ENCODE measurements at places on chromosomes 5 and 9.
A peak's percentile ranks its signal among the peaks of the same experiment; 100 is the strongest.

GRCh38 chr5:145237843-145238242 lies 597.3 kb downstream of the PRELID2 start:
- DNase-seq: no peak

GRCh38 chr9:121013911-121014310 lies 36.2 kb downstream of the C5 start:
- DNase-seq: no peak

DNA sequence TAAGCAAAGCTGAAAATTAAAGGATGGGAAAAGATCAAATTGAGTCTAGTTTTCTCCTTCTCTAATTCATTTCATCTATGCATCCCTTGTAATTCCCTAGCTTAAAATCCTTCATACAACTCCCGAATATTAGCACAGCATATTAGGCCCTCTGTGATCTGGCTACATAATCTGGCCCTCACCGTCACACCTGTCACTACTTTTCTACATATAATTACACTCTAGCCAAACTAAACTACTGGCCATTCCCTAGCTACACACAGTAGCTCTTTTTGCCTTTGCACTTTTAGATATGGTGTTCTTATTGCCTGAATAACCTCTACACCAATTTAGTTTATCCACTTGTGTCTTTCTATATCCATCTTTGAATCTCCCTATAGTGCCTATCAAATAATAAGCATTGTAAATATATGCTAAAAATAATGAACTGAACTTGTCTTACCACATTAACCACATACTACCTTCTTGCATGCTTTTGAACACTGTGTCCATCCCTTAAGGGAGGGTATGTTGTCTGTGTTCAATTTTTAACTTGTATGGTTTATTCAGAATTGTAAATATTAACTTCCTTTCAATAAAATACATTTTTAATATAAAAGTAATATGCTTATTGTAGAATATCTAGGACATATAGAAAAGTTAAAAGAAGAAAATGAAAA lies 15.9 kb downstream of the RANBP6 start:
- no peak for DNase-seq

DNA sequence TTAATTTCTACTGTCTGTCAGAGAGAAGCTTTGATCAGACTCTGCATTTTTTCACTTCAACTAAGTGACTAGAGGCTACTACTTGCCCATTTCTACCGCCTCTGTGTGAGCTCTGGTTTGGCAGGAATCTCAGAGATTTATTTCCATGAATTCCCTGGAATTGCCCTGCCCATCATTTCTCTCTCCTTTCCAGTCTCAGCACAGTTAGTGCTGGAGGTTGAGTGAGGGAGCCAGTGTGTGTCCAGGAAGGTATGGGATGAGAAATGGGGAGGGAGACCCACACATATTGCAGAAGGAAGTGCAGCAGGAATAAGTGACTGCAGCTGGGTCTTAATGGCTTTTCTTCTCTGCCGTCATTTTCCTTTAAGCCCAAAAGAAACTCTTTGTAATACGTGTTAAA lies 443.1 kb upstream of the ZNF462 start:
- no peak for DNase-seq

DNA sequence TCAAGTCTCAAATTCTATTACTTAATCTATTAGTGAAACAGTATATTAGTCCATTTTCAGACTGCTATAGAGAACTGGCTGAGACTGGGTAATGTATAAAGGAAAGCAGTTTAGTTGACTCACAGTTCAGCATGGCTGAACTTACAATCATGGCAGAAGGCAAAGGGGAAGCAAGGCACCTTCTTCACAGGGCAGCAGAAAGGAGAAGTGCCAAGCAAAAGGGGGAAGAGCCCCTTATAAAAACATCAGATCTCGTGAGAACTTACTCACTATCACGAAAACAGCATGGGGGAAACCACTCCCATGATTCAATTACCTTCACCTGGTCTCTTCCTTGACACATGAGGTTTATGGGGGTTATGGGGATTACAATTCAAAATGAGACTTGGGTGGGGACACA lies 67.9 kb upstream of the CHSY3 start:
- DNase-seq: no peak

- no peak for DNase-seq
Measured at GRCh38 chr9:127308652-127309434, 44.3 kb downstream of the GARNL3 start.

GRCh38 chr5:179259731-179260323 lies 85.4 kb downstream of the ADAMTS2 start:
- no peak for DNase-seq

GRCh38 chr9:98108531-98109031 lies 10.4 kb downstream of the TRIM14 start:
- no peak for DNase-seq

GRCh38 chr9:133539991-133540697 lies 5.6 kb downstream of the ADAMTSL2 start:
- DNase-seq: no peak

- no peak for DNase-seq
Measured at GRCh38 chr9:136740069-136740468, 2.7 kb downstream of the LCN10 start.

- DNase-seq: peak; percentile 81
Measured at GRCh38 chr5:78509884-78510769, 138.4 kb downstream of the LHFPL2 start.

DNA sequence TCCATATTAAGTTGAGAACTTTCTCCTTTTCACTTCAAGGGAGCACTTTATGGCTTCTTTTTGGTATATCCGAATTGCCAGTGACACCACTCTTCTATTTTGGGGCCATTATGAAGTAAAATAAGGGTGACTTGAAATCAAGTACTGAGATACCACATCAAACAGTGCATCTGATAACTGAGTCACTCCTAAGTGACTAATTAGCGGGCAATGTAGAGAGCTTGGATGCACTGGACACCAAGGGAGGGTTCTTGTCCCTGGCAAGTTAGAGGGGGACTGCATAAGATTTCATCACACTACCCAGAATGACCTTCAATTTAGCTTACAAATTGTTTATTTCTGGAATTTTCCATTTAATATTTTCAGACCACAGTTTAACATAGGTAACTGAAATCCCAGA lies 813.9 kb upstream of the CDH10 start:
- DNase-seq: no peak

- DNase-seq: no peak
Measured at GRCh38 chr9:109883623-109884022, 103.6 kb downstream of the PALM2AKAP2 start.

GRCh38 chr9:95820074-95820473 lies 55.4 kb upstream of the ERCC6L2 start:
- no peak for DNase-seq

DNA sequence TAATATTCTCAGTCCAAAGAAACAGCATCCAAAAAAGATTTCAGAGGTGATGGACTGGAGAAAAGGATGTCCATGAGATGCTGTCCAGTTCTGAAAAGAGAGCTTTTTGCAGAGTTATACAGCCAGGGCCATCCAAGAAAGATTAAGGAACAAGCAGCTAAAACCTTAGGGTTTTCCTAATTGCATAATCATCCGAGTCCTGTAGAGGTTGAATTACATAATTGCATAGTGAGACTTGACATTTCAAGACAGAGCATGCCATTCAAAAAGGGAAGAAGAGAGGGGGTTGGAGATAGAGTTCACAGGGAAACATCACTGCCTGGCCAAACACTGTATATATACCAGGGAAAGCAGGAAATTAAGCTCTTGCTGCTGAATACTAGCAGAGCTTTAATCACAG lies 1729.2 kb upstream of the WWC1 start:
- DNase-seq: no peak

DNA sequence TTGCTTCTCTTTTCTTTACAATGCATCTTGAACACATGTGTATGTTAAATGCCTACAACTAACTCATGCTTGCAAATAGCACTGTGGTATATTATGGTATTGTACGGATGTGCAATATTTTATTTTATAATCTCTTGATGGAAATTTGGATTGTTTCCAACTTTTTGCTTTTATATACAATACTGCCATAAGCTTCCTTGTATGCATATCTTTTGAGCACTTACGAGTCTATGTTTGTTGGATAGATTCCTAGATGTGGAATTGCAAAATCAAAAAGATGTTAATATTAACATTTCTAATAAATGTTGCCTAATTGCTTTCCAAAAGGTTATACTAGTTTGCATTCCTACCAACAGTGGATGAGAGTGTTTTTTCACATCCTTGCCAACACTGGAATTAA lies 3.4 kb upstream of the GALNT12 start:
- DNase-seq: no peak

GRCh38 chr5:57303985-57304384 lies 130.1 kb downstream of the GPBP1 start:
- DNase-seq: no peak

DNA sequence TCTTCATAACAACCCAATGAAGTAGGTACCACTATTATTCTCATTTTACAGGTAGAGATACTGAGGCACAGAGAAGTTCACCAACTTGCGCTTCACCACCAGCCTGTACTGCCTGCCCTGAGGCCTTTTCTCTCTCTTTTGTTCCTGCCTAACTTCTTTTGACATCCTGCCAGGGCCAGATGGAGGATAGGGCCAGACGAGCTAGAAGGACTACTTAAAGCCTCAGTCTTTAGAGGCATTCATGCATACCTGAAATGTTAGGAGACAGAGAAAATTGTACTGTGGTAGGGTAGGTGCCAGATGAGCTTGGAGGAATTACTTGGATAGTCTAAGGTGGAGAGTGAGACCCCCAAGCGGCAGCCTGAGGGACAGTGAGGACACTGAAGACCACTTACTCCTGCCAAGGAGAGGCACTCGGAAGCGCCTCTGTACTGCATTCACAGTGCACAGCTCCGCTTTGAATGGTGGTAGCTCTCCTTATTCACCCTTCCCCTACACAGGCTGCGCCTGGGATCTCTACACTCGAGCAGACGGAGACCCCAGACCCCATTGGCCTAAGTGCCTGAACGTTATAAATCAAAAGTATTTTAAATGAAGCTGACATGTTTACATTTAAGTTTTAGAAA lies 6.2 kb upstream of the ORM1 start:
- DNase-seq: peak; percentile 22

DNA sequence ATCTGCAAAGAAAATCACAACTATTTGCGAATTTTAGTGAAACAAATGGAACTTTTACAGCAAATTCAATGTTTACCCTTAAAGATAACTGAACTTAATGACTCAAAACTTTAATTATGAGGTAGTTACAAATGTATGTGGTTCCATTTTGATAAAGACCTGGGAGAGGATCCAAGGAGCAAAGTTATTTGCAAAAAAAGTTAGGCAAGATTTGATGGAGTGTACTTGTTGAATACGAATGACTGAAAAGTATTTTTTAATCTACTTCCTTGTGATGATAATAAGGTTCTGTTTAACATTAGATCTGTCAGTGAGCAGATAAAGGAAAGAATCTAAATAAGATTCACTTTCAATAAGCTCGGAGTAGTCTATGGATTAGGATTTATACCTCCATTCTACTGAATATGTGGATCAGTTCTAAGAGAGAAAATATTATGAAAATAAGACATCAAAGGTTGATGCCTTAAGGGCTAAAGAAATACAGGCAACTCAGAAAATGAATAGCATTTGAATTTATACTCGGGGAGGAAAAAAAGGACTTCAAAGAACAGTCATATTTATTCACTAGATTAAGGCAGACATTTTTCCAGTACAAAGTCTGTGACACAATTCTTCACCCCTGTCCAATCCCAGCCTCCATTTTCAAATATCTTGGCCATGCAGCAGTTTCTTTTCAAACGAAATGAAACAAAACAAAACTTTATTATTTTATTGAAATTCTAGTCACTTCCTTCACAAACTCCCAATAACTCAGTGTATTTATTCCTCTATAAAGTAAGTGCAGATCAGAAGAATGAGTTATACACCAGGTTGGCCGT lies 199.8 kb downstream of the PDE4D start:
- DNase-seq: no peak

DNA sequence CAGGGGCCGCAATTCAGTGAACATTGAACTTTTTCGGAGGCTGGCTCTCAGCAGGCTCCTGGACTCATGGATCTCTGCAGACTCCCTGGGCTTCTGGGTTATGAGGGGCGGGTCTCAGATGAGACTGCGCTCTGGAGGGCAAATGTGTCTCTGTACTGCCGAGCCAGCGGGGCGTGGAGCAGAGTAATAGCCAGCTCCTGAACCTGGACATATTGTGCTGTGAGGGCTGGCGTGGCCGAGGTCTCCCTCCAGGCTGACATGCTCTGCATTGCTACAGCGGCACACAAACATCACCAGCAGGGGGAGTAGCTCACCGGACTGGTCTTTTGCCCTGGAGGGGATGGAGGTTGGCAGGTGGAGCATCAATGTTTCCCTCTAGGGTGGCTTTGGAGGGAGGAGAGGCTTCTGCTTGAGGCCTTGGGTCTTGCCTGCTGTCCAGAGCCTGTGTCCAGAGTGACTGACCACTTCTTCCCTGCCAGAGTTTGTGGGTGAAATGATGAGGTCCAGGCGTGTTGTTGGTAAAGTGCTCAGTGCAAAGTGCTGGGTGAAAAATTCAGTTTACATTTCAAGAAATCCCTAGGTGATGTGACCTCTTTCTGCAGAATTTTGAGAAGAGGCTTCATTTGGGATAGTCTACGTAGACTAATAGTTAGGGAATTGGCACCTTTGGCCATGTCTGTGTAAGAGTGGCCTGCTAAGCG lies 10.9 kb upstream of the GADD45G start:
- no peak for DNase-seq

Data from coronary artery (tissue), 2 donors.